Epithelial cell of proximal tubule (primary cell): ENCODE measurements at places on chromosomes 1 and 21. TPM values are rescaled to one million over a fixed set of nuclear protein-coding genes. Genes with fewer than 3 reads are reported as not detected.

GRCh38 chr21:19842601-19843000 is 1155.6 kb upstream of the NCAM2 start:
- DNase-seq: no peak

- DNase-seq: no peak
Measured at GRCh38 chr21:37446552-37446951, 80.0 kb downstream of the DYRK1A start.

- DNase-seq: no peak
Measured at GRCh38 chr21:42001781-42002180, 8.4 kb downstream of the ZBTB21 start.

Gene IGSF9
- 1.4 and 2.0 TPM in 2 replicates for total RNA-seq

DNA sequence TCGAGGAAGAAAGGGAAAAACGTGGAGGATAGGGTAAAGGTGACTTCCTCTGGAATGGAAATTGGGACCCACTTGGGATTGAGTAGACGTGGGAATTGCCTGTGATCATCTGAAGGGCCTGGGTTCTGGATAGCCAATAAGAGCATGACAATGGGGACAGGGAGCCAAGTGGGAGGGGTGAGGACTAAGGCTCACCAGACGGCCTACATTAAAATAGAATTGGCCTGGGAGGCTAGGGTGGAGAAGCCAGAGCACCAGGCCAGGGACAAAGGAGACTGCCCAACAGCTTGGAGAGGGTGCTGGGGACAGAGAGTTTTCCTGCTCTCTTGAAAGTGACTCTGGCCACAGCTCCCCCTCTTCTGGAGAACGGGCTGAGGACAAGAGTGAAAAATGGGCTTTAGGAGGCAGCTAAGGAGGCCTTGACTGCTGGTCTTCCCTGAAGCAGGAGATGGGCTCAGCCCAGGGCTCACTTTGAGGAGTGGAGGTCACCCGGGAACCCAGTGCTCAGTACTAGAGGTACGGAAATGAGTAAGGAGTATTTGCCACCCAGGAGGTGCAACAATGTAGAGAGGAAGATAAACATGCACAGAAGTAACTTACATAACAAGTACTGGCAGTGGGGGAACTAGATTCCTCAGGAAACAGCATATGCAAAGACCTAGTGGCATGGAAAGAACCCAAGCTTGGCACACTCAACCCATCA is 18.8 kb downstream of the INKA2 start:
- no peak for DNase-seq
